IMR-90 (cell line): ENCODE measurements at places on chromosomes 5 and 9.

DNA sequence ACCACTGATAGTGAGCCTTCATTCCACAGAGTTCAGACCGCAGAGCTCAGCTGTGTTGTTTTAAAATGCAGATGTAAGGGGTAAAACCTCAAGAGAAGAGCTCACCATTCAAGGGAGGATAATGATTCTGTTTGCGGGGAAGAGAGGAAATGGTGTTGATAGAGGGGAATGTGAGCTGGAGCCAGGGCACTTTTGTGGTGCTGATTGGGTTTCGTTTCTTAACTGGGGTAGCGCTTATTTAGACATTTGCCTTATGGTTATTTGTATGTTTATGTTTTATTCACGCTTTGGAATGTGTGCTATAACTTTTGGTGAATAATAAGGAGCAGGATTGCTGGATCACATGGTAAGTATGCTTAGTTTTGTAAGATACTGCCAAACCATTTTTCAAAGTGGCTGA is 42.5 kb downstream of the STXBP1 start:
- DNase-seq: no peak

- peak; percentile 36 for DNase-seq
Observed at GRCh38 chr5:54115735-54116403, 194.5 kb downstream of the ARL15 start.

DNA sequence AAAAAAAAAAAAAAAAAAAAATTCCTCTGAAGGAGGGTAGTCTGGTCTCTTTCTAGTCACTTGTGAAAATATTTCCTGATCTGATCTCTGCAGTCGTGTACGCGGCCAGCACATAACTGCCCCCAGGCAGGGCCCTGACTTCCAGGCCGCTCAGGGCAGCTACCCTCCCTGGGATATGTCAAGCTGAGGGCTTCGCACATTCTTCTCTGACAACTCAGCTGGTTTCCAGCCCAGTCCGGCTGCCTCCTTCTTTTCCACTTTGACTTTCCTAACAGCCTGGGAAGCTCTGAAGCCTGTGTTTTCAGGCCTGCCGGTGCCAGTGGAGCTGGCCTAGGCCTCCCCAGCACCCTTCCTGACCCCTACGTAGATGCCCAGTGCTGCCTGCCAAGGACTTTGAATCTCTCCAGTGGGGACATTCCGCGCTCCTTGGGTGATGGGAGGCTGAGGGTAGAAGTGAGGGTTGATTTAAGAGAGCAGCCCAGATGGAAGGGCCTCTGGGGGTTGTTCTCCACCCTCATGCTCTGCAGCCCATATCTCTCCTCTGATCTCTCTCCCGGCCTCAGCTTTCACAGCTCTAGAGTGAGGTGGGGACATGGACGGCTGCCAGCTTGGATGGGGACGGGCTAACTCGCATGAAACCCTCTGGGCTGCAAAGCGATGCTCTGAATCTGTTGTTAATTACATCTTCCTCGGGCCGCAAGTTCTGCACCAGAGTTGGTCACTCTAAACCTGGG is 20.7 kb downstream of the COL5A1 start:
- peak; percentile 88 for DNase-seq

GRCh38 chr9:16092142-16093091 is 539.6 kb downstream of the CCDC171 start:
- DNase-seq: no peak

DNA sequence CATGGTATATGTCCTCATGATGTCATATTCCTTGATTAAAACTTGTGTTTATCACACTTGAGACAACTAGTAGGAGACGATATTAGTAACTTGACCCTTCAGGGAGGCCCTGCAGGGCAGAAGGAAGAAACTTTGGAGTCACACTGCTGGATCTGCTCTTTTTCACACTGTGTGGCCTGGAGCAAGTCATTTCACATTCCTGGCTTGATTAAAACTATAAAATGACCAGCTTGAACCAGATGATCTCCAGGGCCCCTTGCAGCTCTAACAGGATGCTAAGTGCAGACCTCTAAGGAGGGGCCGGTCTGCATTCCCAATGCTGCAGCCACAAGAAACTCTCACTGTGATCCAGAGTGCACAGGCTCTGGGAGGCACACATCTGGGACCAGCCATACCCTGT is 146.4 kb upstream of the ZNF366 start:
- DNase-seq: no peak

DNA sequence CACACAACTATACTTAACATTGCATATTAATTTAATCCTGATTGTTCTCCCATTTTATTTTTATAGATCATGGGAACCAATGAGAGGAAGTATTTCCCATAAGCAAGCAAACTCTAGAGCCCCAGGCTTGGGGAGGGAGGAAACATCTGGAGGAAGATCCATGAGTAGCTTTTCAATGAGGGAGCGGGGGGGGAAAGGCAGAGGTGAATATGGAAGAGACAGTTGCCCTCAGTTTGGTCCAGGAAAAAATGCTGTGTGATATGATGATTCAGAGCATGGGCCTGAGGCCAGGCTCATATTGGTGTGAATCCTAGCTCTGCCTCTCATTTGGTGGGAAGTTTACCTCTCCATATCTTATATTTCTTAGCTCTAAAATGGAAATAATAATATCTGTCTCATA is 42.2 kb upstream of the ALDOB start:
- peak; percentile 51 for DNase-seq

GRCh38 chr9:135410421-135410820 is 69.2 kb upstream of the PPP1R26 start:
- no peak for DNase-seq

DNA sequence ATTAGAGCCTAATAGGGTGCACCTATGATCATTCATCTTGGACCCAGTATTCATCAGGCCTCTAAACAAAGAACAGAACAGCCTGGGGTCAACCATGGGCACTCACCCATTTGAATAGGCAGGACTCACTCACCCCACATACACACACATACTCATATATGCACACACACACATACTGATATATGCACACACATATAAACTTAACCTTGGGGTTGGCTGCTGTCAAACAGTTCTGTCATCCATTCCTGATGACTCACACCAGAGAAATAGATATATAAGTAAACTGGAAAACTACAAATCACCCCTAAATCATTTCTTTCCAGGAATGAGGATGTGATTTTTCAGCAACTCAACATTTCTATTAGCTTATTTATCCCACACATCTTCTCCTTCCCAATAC is 51.3 kb downstream of the ARL15 start:
- peak; percentile 67 for DNase-seq

DNA sequence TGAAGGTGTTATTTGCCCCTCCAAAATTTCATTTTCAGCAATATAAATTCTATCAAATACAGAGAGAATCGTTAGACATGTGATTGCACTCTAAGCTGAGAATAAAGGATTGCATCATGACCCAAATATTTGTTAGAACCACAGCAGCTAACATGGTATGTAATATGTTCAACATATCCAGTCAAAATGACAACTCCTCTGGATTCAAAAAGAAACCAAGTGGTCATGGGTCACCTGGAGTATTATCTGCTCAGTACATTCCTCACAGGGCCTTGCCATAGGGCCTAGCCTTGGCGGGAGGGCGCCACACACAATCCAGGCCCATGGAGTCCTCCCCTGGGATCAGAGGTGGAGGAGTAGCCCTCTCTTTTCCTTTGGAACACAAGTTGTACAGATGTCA is 179.2 kb downstream of the HSD17B3 start:
- peak; percentile 58 for DNase-seq

DNA sequence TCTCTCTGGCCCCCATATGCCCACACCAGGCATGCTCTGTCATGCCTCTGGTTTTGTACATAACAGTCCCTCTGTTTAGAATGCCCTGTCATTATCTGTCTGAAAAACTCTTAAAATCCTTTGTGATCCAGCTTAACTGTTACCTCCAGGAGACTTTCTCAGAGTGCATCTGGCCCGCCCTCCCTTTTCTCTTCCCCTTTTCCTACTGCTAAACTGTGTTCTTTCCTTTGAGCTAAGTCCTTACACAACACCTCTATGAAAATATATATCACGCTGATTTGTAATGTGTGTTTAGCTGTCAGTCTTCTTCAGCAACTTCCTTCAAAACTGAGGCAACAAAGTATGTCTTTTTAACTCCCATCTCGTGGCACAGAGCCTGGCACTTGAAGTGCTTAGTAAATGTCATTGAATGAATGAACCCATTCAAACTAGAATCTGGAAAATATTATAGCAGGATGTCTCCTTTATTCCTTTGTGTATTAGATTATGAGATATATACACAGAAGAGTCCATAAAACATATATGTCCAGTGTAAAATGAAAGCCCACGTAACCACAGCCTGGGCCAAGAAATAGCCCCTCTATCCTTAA is 166.2 kb upstream of the KLF9 start:
- no peak for DNase-seq

GRCh38 chr9:105855987-105856386 is 161.6 kb downstream of the TMEM38B start:
- DNase-seq: no peak

- DNase-seq: no peak
Observed at GRCh38 chr9:102038006-102038405, 299.6 kb upstream of the GRIN3A start.

DNA sequence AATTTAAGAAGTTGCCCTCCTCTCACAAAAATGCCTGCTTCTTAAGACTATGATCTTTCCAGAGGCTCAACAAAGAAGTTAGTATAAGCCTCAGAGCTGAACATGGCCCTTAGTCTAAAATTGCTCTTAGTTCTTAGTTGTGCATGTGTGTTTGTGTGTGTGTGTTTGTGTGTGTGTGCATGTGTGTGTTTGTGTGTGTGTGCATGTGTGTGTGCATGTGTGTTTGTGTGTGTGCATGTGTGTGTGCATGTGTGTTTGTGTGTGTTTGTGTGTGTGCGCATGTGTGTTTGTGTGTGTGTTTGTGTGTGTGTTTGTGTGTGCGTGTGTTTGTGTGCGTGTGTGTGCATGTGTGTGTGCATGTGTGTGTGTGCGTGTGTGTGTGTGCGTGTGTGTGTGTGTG is 15.8 kb downstream of the IL31RA start:
- DNase-seq: no peak

DNA sequence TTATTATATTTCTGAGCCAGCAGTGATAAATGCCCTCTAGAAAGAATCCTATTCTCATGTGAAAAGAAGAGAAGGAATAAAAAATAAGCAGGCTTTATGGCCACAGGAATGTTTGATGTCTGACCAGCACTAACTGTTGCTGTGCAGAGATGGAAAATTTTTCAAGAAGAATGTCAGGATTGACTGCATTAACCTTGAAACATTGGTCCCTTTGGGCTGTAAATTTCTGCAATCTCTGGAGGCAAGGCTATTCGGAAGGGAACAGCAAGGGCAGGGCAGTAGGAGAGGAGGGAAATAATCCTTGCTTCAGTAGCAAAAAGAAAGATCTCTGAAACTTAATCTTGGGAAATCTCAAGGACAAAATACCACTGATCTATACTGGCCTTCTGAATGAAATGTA is 415.2 kb downstream of the DNAH5 start:
- no peak for DNase-seq

GRCh38 chr5:125153231-125153630 is 406.8 kb upstream of the ZNF608 start:
- no peak for DNase-seq

DNA sequence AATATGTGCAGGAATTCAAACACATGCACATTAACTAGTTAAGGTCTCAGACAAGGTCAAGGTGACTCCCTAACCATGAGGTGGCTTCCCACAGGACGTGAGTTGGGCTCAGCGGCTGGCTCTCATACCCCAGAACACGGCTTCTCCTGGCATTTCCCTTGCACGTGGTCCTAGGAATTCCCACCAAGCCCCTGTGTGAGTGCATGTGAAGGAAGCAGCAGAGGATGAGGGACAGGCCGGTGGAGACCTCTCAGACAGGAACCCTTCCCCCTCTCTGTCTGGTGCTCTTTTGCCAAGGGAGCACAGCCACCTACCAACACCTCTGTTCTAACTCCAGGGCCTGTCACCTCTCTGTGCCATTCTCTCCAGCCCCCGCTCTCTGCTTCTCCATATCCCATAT is 271.0 kb downstream of the FSTL4 start:
- DNase-seq: no peak

DNA sequence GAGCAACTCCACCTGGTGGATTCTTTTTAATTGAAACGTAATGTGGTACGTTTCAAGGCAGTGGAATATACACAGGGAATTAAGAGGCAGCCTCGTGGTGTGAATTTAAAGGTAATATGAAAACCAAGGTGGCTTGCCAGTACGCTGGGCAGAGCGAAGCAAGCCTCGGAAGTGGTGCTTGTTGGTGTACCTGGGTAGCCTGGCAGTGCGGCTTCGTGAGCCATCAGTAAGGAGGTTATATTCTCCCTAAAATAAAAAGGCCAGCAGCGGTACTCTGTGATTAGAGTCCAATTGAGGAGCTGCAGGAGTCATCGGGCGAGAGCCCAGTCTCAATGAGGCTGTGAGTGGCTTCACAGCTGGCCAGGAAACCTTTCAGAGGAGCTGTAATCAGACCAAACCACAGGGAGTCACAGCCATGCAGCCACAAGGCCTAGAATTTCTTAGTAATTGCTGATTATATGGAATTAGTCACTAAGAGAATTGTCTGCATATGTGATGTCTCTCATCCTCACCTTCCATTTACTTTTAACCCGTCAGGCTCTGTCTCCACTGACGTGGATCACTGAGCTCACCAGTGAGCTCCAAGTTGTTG is 57.7 kb downstream of the DCP2 start:
- DNase-seq: peak; percentile 95

GRCh38 chr5:53037141-53037859 is 48.1 kb downstream of the ITGA2 start:
- peak; percentile 78 for DNase-seq

- DNase-seq: no peak
Observed at GRCh38 chr9:133888809-133889491, 103.2 kb downstream of the VAV2 start.

DNA sequence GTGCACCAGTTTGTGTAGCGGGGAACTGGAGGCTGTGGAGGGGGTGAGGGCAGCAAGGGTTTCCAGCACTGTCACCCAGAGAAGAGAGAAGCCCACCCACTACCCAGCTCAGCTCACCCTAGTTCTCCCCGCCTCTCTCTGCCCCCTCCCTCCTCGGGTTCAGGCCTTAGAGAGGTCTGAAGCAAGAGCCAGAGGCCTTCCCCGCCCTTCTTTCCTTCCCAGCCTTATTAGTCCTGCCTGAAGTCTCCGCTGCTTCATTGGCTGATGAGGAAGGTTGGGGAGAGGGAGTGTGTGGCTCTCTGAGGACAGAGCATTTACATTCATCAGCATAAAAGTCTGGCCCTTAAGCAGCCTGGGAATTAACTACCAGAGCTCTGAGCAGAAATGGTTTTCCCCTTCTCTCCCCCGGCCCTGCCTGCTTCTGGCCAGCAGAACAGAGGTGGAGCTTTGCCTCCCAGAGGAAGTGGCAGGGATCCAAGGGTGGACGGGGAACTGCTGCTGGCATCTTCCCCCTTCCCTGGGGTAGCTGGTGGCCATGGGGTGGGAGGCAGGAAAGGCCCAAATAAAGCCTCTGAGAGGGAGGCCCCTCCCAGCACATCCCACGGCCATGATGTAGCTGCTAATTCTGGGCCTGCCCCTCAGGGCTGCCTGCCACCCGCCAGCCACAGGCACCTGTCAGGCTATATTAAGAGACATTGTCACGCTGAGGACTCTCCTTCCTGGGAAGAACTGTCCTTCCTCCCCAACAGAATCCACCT is 4.1 kb downstream of the DNAJB5 start:
- DNase-seq: peak; percentile 61

- no peak for DNase-seq
Observed at GRCh38 chr5:60487885-60488442, 212.0 kb downstream of the DEPDC1B start.
